ENCODE measurements at places on chromosomes 7 and 10. TPM values are rescaled to one million over a fixed set of nuclear protein-coding genes. Genes with fewer than 3 reads are reported as not detected.

DNA sequence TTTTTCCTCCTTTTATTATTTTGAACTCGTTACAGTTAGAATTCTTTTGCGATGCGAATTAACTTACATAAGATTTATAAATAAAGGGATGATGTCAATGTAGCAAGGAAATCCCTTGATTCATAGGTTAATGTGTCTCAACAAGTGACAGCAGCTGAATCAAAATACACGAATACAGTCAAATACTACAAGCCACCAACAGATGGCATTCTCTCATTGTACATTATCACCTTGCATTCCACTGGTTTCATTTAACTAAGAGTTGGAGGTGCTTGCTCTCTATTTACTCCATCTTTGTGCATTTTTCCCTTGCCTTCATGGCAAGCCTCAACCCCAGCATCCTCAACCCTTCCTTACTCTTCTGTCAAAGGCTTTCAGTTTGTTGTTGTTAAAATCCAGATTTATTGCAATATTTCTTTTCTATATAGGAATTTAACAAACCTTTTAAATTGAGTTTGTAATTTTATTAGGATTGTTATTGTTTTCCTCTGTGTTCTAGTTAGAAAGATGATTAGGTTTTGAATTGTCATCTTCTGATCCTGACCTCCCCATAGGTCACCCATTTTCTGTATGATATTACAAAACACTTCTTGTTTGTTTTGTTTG lies 78.3 kb downstream of the SLC25A40 start:
- no peak for DNase-seq

- DNase-seq: no peak
Observed at GRCh38 chr10:105540381-105540780, 899.3 kb downstream of the SORCS3 start.

- no peak for DNase-seq
Observed at GRCh38 chr10:22647244-22647643, 67.1 kb downstream of the PIP4K2A start.

- no peak for DNase-seq
Observed at GRCh38 chr10:50351483-50352146, 100.3 kb upstream of the ASAH2 start.

DNA sequence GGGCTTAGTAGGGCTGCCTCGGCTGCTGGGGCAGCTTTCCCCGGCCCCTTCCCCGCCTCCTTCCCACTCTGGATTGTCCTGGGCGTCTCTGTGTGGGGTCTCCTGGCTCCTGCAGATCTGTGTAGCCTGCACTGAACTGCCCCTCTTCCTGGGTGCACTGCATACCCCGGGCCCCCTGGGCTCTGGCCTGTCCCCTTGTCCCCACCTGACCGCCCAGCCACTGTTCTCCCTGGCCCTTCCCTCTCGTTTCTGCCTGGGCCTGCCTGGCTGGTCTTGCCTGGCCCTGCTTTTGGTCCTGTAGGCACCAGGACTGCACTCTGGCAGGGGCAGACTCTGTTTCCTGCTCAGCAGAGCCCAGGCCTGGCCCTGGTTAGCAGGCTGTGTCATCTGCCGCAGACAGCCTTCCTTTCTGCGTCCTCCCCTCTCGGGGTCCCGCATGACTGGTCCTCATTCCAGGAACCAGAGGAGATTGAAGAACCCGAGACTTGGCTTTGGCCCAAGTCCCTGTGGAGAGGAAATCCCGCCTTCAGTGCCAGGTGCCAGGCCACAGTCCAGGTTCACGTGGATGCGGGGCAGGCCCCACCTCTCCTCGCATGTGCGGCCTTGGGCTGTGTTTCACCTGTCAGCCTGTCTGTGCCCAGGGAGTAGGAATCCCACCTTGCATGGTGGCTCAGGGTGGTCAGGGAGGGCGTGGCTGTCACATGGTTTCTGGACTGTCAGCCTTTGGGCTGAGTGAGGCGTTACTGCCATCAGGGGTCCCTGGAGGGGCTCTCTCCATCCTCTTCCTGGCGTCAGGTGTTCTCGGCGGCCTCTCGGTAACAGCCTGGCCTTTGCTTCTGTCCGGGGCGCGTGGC lies 9.2 kb downstream of the INPP5A start:
- DNase-seq: peak; percentile 18

DNA sequence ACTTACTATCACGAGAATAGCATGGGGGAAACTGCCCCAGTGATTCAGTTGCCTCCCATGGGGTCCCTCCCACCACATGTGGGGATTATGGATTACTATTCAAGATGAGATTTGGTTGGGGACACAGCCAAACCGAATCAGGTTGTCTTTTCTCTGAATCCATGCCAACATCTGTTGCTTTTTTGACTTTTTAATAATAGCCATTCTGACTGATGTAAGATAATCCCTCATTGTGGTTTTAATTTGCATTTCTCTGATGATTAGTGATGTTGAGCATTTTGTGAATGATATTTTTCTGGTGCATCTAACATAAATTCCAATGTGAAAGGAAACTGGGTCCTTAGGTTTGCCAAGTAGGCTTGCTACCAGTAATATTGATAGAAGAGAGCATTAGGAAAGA lies 69.0 kb upstream of the ARHGAP21 start:
- DNase-seq: no peak

DNA sequence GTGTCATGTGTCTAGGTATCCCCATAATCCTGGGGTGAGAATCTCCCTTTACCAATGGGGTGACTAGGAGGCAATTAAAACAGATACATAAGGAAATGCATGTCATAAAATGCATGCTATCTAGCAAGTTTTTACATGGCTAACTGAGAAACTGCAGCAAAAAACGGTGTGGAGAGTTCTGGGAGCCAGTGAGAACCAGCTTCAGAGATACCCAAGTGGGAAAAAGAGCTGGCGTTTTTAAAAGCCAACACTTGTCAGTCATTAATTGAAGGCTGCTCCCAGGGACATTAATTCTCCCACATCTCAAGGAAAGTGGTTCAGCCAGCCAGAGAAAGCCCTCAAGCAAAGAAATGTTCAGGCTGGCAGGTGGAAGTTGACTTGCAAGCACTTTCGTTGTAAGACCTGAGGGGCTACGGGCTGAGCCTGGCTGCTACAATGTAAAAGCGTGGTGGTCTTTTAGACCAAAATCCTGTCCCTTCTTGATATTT lies 28.1 kb downstream of the ST8SIA6 start:
- no peak for DNase-seq

DNA sequence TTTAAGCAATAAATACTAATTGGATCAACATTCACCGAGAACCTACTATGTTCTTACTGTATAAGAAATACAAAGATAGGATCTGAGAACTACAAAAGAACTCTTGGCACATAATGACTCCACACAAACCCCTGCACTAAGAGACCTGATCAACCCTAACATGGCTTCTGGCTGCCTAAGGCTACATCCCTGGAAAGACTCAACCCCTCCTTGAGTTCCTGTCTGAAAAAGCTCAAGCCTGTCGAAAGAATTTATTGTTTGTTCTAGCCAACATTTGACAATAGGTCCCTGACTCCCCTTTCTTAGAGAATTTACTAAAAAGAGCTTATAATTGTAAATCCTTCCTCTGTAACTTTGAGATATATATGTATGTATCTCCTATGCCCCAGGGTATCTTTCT lies 125.3 kb upstream of the SGCE start:
- DNase-seq: no peak

The CD36 gene
- 1,018 TPM for total RNA-seq

The CRTAC1 gene
- total RNA-seq: 2.3 TPM

The ASB10 gene
- 35.4 TPM for total RNA-seq

The ANXA7 gene
- 115 TPM for total RNA-seq

The OR2A42 gene
- total RNA-seq: not detected

Measured in left ventricle myocardium inferior (tissue), 1 donor.